AG04450 (cell line): ENCODE measurements at places on chromosomes 3 and 15.
A peak's percentile ranks its signal among the peaks of the same experiment; 100 is the strongest.

DNA sequence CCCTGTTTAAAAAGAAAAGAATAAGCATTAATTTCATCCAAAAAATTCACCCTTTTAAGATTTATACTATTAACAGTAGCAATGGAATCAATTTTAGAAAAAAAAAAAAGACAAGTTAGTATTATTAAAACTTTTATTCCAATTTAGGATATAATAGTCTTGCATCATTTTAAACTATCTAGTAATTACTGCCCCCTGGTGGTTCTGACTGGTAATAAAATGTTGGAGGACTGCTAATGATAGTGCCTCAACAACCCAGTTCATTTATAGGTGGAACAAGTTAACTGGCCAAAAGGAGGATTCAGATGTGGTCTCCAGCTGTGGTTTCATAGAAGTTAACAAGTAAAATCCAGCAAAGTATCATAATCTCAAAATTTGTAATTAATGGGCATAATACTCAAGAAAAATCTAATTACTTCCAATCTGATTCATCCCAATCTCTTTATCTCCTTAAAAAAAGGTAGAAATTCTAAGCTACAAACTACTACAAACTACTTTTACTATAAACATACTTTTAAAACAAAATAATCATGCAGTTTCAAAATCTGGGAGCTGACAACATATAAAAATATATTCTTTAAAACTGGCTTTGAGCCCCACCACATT, 30.7 kb upstream of the WDR49 start:
- peak; percentile 24 for DNase-seq

GRCh38 chr15:67372543-67372942, 118.0 kb downstream of the IQCH start:
- no peak for DNase-seq

- DNase-seq, result no peak
These were observed 566.7 kb upstream of the ZNF717 start for GRCh38 chr3:76352051-76352450.

GRCh38 chr3:183555541-183556081, at the start of gene KLHL6:
TSS of gene KLHL6 (minus strand) at chr3:183555706. CDS start at chr3:183555653, 53 bp downstream.
- DNase-seq, result no peak

GRCh38 chr15:59251001-59251845, 44.6 kb downstream of the LDHAL6B start:
- no peak for DNase-seq

DNA sequence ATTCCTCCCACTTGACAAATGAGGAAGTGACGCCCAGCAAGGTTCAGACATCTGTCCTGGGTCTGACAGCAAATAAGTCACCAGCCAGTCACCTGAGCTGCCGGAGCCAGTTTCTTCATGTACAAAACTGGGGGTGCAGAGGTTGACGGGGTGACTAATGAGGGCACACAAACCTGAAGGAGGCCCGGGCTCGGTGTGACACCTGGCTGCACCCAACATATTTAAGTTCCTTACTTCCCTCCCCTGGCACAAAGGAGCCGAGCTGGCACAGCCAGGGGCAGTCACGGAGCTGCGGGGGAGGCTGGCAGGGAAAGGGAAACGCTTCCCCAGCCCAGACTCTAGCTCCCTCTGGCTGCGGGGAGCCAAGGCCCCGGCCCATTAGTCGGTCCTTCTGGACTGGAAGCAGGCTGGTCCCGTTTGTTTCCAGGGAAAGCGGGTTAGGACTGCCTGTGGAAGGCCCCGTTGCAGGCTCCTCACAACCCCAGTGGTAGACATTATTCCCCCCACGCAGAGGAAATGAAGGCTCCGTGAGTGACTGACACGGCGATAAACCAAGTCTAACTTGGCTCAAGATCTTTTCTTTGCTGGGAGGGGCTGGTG, 2.3 kb downstream of the FBXL22 start:
- DNase-seq, result no peak

DNA sequence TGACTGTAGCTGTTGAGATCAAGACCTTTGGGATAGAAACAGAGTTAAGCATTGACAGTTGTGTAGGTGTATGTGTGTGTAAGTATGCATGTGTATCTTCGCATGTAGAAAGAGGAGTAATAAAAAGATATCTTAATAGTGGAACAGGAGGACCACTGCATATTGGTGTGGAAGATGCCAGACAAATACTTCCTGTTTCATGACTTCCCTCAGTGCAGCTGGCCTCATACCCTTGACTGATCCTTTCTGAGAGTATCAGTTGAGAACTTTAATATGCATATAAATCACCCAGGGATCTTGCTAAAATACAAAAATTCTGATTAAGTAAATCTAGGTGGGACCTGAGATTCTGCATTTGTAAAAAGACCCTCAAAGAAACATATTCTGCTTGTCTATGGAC, 8.5 kb upstream of the ZBED2 start:
- no peak for DNase-seq

GRCh38 chr3:178561239-178561638, 25.0 kb downstream of the KCNMB2 start:
- DNase-seq, result no peak

- DNase-seq, result no peak
These were observed 6.4 kb upstream of the DNAAF4 start for GRCh38 chr15:55514414-55514850.

DNA sequence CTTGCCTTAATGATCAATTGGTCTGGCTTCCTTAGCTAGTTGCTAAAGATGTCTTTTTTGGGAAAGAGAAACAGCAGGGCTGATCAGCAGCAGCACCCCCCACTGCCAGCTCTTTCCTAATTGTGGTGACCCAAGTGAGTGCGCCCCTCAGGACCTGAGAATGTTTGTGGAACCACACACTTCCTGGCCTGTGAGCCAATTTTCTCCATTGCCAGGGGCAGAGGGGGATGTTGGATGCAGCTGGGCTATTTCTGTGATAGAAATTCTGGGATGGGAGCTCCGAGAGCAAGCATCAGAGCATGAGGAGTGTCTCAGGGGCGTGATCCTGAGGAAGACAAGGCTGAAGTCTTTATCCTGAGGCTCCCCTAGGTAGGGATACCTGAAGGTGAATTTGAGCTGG, 66.6 kb downstream of the CLDN11 start:
- DNase-seq, result no peak

GRCh38 chr3:132749786-132750185, 27.6 kb upstream of the NPHP3 start:
- no peak for DNase-seq

DNA sequence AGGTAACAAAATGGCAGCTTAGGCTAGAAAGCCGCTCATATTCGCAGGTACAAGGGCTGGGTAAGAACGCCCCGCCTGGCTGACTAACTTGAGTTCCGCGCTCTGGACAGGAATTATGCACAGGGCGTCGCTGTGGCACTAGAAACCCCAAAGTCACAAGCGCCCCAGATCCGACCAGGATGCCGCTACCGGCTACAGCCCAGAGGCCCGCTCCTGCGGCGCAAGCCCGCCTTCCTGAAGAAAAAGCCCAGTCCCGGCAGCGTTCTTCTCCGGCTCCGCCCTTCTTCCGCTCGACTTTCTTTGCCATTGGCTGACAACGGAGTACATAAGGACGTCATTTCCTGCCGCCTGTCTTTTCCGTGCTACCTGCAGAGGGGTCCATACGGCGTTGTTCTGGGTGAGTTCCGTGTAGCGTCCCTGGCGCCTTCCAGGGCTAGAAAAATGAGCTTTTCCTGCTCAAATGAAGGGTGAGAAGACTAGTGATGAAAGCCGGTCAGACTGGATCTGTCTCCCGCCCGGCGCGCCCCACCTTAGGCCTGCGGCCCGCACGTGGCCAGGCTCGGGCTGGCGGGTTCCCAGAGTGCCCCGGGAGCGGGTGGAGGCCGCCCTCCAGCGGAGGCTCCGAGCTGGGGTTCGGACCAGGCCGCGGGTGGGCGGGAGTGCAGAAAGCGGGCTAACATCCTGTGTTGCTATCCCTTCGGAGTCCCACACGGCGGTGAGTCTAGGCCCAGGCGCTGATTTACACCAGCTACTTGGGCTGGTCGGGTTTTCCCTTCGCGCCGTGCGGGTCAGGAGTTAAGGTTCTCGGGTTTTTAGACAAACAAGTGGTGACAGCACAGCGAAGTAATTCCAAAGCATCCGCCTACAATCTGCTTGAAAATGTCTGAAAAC, at the start of gene RPSA:
TSS of gene RPSA (plus strand) at position 353 of the 891 bp plus-strand sequence. CDS start 934 bp downstream, outside the sequence.
- DNase-seq, result peak; percentile 90

GRCh38 chr15:41689834-41690233, 29.6 kb downstream of the MGA start:
- DNase-seq, result no peak

GRCh38 chr3:135020181-135020580, 225.1 kb downstream of the EPHB1 start:
- no peak for DNase-seq

DNA sequence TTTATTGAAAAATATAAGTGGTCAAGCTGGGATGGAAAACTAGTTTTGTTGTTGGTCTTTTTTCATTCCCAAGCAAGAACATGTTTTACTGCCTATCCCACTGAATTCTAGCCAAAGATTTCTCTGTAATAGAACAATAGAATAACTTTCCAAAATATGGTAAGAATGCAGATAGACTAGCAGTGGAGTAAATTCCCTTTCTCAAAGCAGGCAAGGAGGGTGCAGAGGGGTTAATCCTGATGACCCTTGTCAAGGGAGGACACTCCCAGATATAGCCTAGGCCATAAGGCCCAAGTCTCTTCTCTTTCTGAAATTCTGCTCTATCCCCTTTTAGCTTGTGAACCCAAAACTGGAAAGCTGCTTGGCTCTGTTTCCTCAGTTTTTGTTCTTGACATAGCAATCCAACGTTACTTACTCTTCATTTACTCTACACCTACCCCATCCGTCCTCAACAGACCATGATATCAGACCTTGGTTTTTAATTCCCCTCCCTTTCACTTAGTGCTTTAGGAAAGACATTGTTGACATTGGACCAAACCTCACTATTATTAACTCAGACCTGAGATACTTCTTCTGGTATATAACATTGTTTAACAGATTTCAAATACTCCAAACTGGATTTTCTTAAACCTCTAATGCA, 453.6 kb upstream of the THBS1 start:
- no peak for DNase-seq

GRCh38 chr15:74653426-74654102, 37.9 kb downstream of the CLK3 start:
- no peak for DNase-seq

DNA sequence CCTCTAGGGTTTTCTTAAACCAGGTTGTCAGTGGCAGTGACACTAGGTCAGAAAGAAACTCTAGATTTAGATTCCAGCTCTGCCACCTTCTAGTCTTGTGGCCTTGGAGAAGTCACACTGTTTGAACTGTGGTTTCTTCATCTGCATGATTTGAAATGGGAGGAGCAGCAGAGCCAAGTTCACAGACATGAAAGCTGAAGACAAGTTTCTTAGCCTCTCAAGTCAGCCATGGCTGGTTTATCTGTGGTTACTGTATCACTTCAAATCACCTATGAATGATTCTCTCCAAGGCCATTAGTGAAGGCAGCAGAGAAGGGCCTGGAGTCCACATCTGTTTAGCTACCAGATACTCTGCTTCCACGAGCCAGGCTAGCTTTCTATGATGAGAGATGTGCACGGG, 15.6 kb downstream of the CLEC3B start:
- DNase-seq, result no peak

DNA sequence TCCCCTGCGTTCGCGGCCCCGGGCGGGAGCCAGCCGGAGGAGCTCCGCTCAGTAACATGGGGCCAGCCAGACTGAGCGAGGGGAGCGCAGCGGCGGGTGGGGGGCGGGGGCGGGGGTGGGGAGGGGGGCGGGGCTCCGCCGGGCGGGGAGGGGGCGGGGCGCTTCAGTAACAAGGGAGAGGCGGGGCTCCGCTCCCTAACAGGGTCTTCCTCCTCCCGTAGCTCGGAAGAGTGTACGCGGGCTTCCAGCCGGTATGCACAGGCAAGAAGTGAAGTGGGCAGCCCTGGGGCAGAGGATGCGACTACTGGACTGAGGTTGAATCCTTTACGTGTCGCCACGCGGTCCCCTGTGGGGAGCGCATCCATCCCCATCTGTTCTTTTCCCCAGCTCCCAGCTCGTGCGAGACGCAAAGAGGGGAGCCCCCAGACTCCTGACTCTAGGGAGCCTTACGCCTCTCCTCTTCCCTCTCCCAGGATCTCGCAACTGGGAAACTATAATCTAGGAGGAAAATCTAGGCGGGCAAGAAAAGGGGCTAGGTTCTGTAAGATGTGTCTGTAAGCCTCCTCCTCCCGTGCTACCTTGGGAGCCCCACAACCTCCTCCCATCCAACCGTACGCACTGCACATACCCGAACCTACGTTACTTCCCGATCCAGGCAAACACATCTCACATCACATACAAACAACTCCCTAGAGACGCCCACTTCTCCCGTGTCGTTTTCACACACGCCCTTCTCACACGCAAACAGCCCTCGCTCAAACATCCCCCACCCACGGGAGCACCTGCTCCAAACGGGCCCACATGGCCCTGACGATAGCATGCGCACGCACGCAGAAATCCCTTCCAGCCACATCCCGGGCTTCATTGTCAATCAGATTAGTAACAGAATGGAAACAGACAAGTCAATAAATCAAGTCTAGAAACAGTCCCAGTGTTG, at the start of gene SHF:
TSS of gene SHF (minus strand) at position 73 of the 937 bp plus-strand sequence. CDS start at position 58, 15 bp downstream.
- peak; percentile 21 for DNase-seq

GRCh38 chr15:86205096-86205495, 125.4 kb downstream of the AGBL1 start:
- DNase-seq, result no peak

GRCh38 chr3:186208296-186208989, 99.6 kb upstream of the ETV5 start:
- no peak for DNase-seq

- no peak for DNase-seq
These were observed 271.4 kb downstream of the ARRDC4 start for GRCh38 chr15:98231696-98232440.

GRCh38 chr3:112615989-112616731, 24.8 kb downstream of the CCDC80 start:
- no peak for DNase-seq
